ENCODE measurements at places on chromosomes 13 and 19.

- DNase-seq, result no peak
Observed at GRCh38 chr13:26486550-26486949, 70.9 kb upstream of the WASF3 start.

- DNase-seq, result no peak
Observed at GRCh38 chr19:3855320-3855719, 13.5 kb downstream of the ZFR2 start.

DNA sequence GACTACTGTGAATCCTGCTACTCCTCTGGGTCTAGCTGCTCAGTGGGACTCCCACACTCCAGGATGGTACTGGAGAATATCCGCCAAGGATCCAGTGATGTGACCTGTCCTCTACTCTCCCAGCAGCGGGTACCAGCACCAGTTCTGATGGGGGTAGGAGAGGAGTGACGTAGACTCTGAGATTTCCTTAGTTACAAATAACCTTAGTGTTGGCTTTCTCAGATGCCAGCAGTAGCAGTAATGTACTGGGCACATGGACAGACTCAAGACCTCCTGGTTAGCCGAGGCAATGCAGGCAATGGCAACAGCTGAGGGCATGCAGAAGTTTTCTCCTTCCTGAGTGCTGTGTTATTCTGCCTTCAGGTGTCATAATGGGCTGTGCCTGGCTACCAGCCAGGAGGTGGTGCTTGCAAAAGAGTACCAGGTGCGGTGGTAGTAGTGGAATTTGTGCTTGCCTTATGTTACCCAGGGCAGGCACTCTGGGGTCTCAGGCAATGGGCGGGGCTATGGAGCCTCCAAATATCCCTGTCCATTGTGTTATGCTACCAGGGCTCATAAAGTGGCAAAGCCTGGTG lies 105.3 kb upstream of the KLF5 start:
- no peak for DNase-seq

DNA sequence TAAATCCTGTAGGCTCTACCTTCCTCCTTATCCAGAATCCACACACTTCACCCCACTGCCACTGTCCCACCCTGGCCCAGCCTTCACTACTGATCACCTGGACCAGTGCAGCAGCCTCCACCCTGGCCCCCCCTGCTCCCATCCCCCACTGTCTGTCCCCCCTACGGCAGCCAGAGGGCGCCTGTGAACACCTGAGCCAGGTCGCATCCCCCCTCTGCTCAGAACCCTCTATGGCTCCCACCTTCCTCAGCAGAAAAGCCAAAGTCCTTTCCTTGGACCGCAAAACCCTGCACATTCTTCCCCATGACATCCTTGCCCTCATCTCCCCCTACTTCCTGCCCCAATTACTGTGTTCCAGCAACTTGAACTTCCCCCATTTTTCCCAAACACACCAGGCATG lies 20.6 kb downstream of the ELAVL3 start:
- no peak for DNase-seq

DNA sequence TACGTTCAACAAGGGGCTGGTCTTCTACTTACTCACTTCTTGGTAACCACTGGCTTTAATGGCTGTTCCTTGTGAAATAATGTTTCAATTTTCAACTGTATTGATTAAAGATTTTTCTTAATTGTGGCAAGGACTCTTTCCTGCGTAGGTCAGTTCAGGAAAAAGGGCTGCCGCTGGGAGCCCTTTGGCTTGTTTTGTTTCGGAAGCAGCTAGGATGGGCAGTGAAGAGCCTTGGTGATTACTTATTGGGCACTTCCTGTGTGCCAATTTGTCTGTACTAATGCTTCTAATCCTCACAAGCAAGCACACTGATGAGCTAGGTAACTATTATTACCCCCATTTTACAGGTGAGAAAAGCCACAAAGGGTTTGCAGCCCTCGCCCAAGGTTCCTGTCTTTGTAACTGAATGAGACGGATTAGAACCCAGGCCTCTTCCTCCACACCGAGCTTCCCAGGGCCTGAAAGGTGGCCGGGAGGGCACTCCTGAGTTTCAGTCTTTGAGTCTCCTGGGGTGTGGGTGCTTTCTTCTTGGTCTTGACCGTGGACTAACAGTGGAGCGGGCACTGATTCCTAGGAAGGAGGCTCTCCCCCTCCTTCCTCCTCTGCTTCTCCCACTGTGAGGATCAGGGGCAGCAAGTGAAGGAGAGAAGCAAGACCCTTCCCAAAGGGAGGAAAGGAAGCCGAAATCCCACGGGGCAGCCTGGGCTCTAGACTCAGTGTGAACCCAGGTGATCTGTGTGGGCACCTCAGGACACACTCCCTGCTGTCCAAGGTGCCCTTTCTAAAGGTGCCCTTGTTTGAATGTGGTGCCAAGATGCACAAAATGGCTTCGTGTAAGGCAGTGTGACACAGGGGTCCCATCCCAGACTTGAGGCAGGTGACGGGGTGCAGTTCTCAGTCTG lies 3.7 kb downstream of the COL4A2 start:
- no peak for DNase-seq

- no peak for DNase-seq
Observed at GRCh38 chr19:7701654-7702457, at the start of gene FCER2. FCER2 (minus strand) TSS chr19:7702131; CDS start chr19:7699760, 2,371 bp downstream.

DNA sequence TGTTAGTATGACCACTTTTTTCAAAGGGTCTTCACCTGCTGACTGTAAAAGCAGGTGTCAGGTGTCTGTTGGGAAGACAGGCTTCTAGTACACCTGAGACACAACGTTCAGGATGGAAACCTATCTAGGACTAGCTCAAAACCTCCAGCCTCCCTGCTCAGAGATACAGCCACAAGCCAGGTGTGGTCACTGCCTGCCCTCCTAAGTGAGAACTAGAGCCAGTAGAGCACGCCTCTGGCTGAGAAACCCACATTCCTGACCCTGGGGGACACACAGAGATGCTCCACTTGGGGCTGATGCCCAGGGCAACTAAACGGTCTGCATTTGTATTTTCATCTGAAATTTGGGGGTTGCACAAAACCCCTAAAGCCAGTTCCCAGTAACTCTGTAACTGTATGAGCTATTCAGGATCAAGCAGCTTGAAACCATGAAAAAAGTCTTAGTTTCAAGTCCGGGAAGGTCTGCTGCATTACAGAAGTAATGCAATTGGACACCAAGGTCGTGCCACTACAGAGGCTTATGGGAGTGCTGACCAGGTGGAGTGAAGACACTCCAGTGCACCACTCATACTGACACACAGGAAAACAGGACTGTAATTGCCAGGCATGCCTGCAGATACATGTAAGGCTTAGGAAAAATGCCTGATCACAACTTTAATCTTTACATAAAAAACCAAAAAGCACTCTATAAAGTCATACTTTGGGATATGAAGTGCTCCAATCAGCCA lies 27.8 kb downstream of the ANKRD10 start:
- DNase-seq, result no peak
